ENCODE measurements at places on chromosomes 16 and 17.
A peak's percentile ranks its signal among the peaks of the same experiment; 100 is the strongest.

GRCh38 chr17:75695141-75695829, 26.0 kb upstream of the ITGB4 start:
- H3K4me3 ChIP-seq, result no peak overlapping the region
- H3K27me3 ChIP-seq, result no peaks in the 10 kb centered on the region
- DNase-seq, result no peak
- H3K4me1 ChIP-seq, result peaks cover 52% of the 10 kb centered on the region
- H3K36me3 ChIP-seq, result peaks cover 43% of the 10 kb centered on the region

- no peak overlapping the region for H3K27ac ChIP-seq
- H3K27me3 ChIP-seq, result no peaks in the 10 kb centered on the region
- no peak for DNase-seq
- no peaks in the 10 kb centered on the region for H3K4me1 ChIP-seq
- no peaks in the 10 kb centered on the region for H3K36me3 ChIP-seq
Measured at GRCh38 chr17:30086896-30087295, 29.7 kb upstream of the NSRP1 start.

GRCh38 chr17:81241648-81242420, 2.7 kb downstream of the NDUFAF8 start:
- no peak overlapping the region for H3K27ac ChIP-seq
- no peaks in the 10 kb centered on the region for H3K27me3 ChIP-seq
- H3K36me3 ChIP-seq, result peaks cover 36% of the 10 kb centered on the region
- H3K4me1 ChIP-seq, result no peaks in the 10 kb centered on the region
- peak; percentile 96 for DNase-seq

GRCh38 chr16:49282690-49283375, 1.2 kb upstream of the CBLN1 start:
- no peaks in the 10 kb centered on the region for H3K36me3 ChIP-seq
- no peak overlapping the region for H3K27ac ChIP-seq
- H3K4me1 ChIP-seq, result no peaks in the 10 kb centered on the region

Data from SK-N-SH (cell line).